ENCODE measurements at places on chromosomes 6 and 20. TPM values are rescaled to one million over a fixed set of nuclear protein-coding genes. Genes with fewer than 3 reads are reported as not detected.
A peak's percentile ranks its signal among the peaks of the same experiment; 100 is the strongest.

GRCh38 chr20:13251904-13252297 is 30.8 kb downstream of the ISM1 start:
- DNase-seq = no peak
- H3K4me1 ChIP-seq = no peaks in the 10 kb centered on the region
- no peak overlapping the region for H3K4me3 ChIP-seq
- no peak overlapping the region for H3K27ac ChIP-seq
- no peaks in the 10 kb centered on the region for H3K36me3 ChIP-seq

GRCh38 chr6:63236398-63236817 is 25.1 kb downstream of the FKBP1C start:
- no peaks in the 10 kb centered on the region for H3K36me3 ChIP-seq
- no peaks in the 10 kb centered on the region for H3K27me3 ChIP-seq
- H3K4me3 ChIP-seq = no peak overlapping the region

DNA sequence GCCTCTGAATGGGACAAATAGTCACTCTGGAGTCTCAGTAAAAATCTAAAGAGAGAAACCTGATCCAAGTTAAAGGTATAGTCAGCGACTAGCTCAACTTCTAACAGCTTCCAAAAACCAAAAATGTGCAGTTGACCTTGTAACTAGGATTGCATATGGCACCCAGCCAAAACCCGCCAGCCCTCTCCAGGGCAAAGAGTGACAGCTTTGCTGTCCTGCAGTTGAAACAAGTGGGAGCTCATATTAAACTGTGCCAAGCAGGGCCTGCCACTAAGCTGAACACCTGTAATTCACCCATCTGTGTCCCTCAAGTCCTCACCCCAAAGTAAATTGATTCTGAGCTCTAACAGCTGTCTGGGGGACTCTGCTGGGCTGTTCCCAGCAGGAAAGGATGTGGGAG is 695.3 kb downstream of the MAFB start:
- H3K4me3 ChIP-seq = no peak overlapping the region
- no peaks in the 10 kb centered on the region for H3K36me3 ChIP-seq
- H3K27ac ChIP-seq = no peak overlapping the region
- DNase-seq = no peak
- H3K4me1 ChIP-seq = no peaks in the 10 kb centered on the region

DNA sequence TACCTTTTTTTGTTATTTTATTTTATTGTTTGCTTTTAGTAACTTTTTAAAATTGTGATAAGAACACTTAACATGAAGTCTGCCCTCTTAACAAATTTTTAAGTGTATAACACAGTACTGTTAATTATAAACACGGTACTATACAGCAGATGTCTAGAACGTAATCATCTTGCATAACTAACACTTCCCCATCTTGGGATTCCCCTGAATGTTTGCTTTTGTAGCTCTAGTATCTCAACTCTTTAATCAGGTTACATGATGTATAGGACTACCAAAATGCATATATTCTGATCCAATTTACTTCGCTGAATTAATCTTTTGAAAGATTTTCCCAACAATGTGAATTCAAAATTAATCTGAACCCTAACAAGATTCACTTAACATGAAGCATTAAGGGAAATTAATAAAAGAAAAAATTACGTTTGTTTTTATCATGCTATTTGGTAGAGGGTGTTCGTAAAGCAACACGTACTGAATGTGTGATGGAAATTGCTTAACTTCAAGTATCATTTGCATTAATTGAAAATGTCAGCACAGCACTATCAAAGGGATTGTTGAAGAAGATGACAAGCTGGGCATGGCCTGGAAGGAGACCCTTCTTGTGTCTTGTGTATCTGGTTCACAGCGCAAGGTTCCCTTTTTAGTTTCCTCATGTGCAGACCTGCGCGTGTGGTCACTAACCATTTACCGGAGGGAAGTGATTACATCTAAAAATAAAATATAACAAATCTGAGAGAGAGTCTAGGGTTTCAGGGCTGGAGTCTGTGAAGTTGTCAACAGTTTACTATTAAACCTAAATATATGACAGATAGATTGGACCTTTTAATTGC is 15.2 kb downstream of the COL19A1 start:
- H3K27me3 ChIP-seq = no peaks in the 10 kb centered on the region
- no peaks in the 10 kb centered on the region for H3K36me3 ChIP-seq
- H3K27ac ChIP-seq = peak overlapping the region; percentile 33
- peaks cover 10% of the 10 kb centered on the region for H3K4me1 ChIP-seq
- no peak overlapping the region for H3K4me3 ChIP-seq

The NELFE gene
- polyA plus RNA-seq = 43.6 TPM

DNA sequence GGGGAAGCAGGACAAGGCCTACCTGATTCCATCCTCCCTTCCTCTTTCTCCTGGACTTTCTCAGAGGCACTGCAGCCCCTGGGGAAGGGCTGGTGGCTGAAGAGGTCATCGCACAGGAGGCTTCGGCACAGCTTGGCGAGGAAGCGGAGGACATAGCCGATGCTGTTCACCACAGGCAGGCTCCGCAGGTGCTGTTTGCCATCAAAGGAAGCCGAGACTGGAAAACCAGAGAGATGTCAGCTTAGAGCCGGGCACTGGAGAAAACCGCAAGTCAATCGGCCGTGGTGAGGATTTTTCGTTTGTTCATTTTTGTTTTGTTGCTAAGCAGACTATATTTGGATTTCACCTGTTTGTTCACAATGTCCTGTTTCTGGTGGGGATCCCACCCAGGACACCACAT is 79.2 kb downstream of the SCML4 start:
- no peaks in the 10 kb centered on the region for H3K36me3 ChIP-seq
- H3K27me3 ChIP-seq = no peaks in the 10 kb centered on the region
- no peak overlapping the region for H3K27ac ChIP-seq
- no peak overlapping the region for H3K4me3 ChIP-seq
- DNase-seq = no peak

DNA sequence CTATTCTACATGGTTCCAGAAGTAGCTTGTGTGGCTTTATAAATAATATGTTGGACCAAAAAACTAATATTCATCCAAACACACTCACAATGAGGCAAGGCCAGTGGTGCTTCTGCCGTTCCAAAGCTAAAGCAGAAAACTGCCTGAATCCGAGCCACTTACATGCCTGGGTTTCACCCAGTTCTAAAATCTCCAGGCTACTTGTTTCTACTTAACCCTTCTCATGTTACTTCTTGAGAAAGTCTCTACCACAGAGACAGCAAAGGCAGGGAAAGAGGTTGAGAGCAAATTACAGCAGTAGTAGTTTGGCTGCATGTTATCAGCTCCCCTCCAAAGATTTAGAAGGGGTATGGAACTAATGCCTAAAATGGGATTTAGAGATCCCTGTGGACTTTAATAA is 62.0 kb downstream of the FAXC start:
- H3K27me3 ChIP-seq = no peaks in the 10 kb centered on the region
- DNase-seq = no peak
- H3K27ac ChIP-seq = no peak overlapping the region
- no peaks in the 10 kb centered on the region for H3K36me3 ChIP-seq
- H3K4me1 ChIP-seq = no peaks in the 10 kb centered on the region
- no peak overlapping the region for H3K4me3 ChIP-seq

The PGBD1 gene
- 0.15 TPM for polyA plus RNA-seq

The TINAG gene
- polyA plus RNA-seq = not detected

Measured in CD14-positive monocyte (primary cell).